ENCODE measurements at places on chromosomes 3 and 15.

GRCh38 chr3:157128771-157129681, 30.9 kb downstream of the CCNL1 start:
- DNase-seq, result peak; percentile 70

DNA sequence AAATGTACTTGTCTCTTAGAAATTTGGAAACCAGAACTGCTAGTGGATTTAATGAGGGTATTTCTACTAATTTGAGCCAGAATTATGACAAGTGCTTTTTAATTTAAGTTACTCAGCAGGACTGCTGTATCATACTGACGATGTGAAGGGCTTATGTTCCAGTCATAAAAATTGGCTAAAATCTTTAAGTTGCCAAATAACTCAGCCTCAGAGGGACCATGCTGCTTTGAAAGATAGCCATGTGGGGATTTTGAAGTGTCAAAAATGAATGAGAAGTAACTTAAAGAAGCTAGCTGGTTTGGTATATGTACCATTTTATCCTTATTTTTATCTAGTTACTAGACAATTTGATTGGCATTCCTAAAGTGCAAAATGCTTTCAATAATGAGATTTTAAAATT, 545.0 kb downstream of the DIPK2A start:
- no peak for DNase-seq

DNA sequence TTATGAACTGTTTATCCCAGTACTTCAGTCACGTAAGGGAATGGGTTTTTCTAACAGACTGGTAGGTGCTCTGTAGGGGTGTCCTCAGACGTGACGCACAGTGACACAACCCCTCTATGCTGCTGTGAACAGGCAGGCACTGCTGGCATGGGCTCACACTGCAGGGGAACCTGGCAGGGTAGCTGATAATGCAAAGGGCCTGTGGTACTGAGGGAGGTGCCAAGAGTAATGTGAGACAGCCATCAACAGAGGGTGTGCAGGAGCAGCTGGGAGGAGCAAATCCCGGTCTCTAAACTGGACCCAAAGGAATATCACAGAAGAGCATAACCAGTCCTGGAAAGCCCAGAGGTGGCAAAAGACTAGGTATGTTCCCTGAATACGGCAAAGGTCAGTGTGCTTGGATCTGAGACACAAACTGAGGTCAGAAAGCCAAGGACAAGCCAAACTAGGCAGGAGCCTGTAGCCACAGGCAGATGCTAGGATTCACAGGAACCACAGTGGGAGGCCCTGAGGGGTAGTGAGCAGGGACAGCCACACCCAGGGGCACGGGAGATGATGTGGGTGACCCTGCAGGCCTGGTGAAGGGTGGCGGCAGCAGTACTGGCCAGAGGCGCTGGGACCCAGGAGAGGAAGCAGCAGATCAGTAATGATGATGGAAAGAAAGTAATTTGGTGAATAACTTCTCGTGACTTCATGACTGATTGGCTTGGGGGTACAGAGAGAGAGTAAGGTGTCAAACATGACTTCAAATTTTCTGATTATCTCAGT, 248.1 kb upstream of the CHRNA7 start:
- no peak for DNase-seq

- no peak for DNase-seq
These were observed 17.2 kb downstream of the FOXL2NB start for GRCh38 chr3:138964264-138964663.

DNA sequence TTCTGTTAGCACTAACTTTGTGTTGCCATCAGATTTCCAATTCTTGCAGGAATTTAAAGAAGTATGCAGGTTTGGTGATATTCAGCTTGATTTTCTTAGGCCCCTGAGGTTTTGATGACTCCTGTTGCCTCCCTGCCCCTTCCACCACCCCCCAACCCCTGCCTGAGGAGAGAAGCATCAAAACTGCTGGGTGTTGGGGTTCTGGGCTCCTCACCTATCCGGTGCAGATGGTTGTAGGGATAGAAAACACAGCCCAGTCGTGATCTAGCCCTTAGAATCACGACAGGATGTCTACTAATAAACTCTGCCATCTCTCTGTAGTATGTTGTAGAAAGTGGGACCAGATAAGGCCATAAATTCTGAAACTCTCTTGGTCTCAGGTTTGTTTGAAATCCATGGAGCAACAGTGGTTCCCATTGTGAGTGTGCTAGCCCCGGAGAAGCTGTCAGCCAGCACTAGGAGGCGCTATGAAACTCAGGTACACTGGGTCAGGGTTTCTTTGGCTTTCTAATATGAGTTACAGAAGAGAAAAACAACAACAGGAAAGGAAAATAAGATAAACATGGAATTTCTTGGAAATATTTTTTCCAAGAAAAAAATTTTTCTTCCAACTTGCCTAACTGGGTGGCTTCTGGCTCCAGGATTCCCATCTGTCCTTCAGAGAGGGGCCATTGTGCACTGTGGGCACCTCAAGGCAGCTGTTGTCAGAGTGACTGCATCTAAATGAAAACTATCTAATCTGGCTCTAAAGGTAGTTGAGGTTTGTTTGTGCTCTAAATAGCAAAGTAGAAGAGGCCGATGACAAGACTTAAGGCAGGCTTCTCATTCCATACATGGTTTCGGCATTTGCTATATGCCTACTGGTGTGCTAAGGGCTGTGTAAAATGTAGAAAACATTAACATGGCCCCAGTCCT, 8.7 kb downstream of the SRP14 start:
- no peak for DNase-seq

DNA sequence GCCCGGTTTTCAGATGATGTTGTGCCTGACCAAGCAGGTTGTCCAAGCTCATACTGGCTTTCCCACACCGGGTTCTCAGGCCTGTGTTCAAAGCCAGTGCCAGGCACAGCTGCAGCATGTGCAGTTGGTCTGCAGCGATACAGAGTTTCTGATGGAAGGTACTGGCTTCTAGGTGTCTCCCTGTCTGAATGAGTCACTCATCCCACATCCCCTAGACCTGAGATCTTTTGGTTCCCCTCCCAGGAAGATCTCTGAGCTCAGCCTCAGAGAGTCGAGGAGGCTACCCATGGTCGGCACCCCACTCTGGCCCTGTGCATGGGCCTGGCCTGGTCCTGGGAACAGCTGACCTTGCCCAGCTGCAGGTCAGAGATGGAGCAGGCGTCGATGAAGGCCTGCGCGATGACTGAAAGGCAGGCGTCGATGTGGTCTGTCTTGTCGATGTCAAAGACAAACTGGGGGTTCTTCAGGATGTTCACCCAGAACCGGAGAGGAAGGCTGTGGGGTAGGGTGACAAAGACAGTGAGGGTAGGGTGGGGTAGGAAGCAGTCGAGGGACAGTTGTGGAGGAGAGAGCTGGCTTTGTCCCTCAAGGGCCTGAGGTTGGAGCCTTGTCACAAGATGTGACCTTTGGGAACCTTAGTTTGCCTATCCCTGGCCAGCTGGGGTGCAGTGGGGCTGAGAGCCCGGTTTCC, 15.3 kb downstream of the H1-8 start:
- no peak for DNase-seq

DNA sequence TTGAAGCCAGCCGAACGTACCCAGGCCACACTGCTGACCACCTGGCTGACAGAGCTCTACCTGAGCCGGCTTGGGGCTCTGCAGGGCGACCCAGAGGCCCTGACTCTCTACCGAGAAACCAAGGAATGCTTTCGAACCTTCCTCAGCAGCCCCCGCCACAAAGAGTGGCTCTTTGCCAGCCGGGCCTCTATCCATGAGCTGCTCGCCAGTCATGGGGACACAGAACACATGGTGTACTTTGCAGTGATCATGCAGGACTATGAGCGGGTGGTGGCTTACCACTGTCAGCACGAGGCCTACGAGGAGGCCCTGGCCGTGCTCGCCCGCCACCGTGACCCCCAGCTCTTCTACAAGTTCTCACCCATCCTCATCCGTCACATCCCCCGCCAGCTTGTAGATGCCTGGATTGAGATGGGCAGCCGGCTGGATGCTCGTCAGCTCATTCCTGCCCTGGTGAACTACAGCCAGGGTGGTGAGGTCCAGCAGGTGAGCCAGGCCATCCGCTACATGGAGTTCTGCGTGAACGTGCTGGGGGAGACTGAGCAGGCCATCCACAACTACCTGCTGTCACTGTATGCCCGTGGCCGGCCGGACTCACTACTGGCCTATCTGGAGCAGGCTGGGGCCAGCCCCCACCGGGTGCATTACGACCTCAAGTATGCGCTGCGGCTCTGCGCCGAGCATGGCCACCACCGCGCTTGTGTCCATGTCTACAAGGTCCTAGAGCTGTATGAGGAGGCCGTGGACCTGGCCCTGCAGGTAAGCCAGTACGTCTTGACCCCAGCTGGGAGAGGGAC, 6.2 kb downstream of the VPS18 start:
- no peak for DNase-seq

DNA sequence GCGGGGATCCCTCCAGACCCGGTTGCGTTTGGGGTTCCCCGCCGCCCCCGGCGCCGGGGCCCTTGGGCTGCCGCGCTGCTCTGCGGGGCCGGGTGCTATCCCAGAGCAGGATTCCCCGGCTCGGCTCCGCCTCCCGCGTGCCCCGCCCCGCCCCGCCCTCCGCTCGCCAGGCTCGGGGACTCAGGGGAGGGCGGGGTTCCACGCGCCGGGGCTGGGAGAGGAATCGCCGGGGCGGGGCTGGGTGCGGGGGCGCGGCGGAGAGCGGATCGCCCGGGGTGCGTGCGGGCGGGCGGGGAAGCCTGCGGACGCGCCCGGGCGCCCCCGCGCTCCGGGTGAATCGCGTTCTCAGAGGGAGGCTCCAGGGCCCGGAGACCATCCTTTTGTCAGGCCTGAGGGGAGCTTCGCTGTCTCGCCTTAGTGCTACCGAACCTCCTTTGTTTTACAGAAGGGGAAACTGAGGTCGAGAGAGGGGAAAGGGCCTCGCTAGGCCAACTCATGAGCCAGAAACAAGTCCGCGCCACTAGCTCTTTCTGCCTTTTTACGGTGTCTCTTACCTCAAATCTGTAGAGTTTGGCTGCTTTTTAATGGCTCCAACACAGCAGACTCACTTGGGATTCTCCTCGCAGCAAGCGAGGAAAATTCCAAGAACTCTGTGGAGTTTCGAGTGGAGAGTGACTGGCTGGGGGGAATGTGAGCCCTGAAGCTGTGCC, at the start of gene TMEM158:
TMEM158 (minus strand) TSS at position 82 of the 710 bp plus-strand sequence. CDS start 260 bp downstream, outside the sequence.
- peak; percentile 81 for DNase-seq

DNA sequence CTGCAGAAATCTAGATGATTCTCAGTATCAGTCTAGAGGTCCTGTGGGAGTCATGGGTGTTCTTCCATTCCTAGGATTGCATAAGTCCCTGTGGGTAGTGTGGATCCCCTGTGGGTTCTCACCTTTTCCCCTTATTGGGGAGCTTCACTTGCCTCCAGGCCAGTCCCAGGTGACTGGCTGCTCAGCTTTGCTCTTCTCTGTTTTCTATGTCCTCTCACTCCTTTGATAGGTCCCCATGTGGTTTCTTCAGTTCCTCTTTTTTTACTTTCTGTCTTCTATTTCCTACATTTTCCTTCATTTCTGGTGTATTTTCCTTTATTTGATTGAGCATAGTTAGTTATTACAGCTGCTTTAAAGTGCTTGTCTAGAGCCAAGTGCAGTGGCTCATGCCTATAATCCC, 10.9 kb downstream of the TEX55 start:
- DNase-seq, result no peak

- DNase-seq, result no peak
These were observed 285.8 kb upstream of the GADL1 start for GRCh38 chr3:31180274-31180673.

DNA sequence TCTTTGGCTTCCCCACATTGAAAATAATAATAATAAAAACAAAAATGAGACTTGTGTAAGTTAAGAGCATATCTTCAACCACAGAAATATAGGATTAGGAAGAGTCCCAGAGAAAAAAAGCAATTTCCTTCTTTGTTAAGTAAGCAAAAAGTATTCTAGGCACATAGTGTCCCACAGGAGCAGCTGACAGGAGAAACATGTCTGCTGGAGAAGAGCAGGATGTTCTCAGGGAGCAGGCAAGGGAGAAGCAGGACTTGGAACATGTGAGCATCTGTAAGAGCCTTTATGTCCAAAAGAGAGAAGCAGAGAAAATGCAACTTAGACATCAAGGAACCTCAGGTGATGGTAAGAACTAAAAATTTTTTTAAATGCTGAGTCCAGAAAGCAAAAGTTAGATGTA, 39.0 kb downstream of the TTC23 start:
- no peak for DNase-seq

- DNase-seq, result no peak
These were observed 6.0 kb downstream of the PRC1 start for GRCh38 chr15:90988296-90988695.

- no peak for DNase-seq
These were observed 592.7 kb upstream of the NAALADL2 start for GRCh38 chr3:174266476-174266875.

DNA sequence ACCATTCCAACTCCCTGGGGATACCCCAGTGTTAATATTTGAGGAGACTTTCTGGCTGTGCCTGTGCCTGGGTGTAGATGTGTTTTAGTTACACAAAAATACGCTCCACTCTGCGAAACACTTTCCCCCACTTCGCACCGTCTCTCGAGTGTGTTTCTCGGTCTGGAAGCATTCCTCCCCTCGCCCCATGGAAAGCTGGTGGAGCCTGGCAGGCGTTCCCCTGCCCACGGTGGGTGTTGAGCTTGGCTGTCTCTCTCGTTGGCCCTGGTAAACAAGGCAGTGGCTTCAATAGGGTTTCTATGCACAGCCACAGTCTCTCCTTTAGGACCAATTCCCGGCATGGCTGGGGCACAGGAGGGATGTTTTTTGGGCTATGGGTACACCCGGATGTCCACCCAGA, 19.3 kb downstream of the IQSEC1 start:
- no peak for DNase-seq

DNA sequence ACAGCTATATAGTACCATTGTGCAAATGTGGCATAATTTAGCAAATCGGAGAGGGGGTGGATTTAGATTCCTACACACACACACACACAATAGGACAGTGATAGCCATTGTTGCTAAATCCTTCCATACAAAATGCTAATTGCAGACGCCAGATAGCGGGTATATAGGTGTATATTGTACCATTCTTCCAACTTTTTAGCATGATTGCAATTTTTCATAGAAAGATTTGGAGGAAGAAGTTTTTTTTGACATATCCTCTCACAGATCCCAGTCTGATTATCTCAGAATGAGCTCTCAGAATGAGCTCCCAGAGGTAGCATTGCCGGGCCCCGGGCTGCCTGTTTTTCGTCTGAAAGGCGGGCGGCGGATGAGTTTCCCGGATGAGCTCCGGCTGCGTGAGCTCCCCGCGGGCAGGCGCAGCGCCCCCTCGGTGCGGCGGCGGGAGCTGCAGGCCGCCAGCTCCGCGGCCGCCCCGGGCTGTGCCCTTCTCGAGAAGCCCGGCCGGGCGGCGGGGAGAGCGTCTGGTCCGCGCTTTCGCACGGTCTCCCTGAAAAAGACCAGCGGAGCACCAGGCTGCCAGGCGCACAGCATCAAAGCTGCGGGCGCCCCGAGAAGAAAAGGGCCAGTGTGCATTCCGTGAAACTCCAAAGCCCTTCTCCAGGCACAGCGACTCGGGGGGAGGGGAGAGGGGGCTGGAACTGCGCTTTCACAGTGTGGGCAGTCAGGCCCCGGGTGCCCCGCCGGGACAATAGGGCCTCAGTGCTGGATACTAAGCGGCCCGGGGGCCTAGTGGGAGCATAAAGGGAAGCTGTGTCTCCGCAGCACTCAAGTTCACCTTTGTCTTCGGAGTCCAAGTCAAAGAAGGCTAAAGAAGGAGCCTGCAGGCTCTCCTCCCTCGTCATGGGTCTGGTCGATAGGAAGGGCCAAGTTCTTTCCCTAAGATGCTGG, 12.0 kb upstream of the SHC4 start:
- peak; percentile 79 for DNase-seq

- peak; percentile 15 for DNase-seq
These were observed 1.1 kb downstream of the KCNH8 start for GRCh38 chr3:19149368-19149767.

Data from activated T-cell treated with anti-CD3 and anti-CD28 coated beads, Interleukin-2, amount 50 U/mL, for 72 hours (primary cell).